ENCODE measurements at places on chromosomes 7 and 10.

GRCh38 chr10:93245779-93246178 lies 172.1 kb downstream of the CYP26A1 start:
- no peak for DNase-seq

GRCh38 chr10:93612311-93612710 lies at the start of gene PDE6C:
Gene PDE6C, plus strand, starts transcription at chr10:93612537. Its CDS starts 189 bp downstream, at chr10:93612726.
- DNase-seq = no peak

DNA sequence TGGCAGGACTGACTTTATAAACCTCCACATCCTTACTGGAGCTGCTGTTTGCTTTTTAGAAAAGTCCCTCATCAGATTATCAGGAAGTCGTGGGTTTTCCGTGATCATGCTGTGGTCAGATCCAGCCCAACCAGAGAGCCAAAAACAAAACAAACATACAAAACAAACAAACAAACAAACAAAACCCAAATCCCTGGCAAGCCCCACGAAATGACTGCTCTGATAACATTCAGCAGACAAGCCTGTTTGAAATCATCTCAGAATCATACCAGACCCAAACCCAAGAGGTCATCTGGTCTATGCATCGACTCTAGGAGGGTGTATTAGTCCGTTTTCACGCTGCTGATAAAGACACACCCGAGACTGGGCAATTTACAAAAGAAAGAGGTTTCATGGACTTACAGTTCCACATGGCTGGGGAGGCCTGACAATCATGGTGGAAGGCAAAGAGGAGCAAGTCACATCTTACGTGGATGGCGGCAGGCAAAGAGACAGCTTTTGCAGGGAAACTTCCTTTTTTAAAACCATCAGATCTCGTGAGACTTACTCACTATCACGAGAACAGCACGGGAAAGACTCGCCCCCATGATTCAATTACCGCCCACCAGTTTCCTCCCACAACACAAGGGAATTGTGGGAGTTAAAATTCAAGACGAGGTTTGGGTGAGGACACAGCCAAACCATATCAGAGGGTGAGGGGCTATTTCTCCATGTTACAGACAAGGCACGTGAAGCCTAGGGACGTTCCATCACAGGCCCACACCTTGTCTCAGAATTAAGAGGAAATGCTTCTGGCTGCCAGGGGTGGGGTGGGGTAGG lies 85.7 kb downstream of the PARP12 start:
- no peak for DNase-seq

DNA sequence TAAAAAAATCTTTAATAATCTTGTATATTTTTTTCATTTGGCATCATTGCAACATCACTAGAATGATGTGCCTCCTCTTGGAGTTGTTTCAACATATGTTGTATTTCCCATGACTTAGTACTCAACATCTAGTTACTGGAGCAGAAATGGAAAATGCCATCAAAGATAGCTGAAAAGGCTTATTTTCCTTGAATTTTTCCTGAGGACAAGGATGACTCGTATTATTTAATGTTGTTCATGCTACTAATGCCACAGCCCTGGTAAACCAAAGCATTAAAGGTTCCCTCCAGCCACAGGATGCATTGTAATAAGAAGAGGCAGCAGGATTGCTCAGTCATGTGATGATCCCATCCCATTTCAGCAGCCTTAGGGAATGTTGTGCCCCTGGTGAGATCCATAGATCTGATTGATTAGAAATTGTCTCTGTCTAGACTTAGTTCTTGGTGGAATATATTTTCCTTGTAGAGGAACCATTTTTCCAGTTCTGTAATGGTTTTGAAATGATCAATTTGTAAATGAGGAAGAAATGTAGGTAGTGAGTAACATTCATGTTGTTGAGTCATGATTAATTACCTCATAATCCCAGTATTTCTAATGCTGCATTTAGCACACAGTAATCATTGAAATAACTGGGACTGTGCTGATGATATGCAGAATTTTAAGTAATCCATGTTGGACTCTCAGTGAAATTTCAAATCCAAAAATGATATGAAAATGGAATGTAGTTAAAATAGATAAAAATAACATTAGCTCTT lies 91.3 kb upstream of the SMIM30 start:
- no peak for DNase-seq

DNA sequence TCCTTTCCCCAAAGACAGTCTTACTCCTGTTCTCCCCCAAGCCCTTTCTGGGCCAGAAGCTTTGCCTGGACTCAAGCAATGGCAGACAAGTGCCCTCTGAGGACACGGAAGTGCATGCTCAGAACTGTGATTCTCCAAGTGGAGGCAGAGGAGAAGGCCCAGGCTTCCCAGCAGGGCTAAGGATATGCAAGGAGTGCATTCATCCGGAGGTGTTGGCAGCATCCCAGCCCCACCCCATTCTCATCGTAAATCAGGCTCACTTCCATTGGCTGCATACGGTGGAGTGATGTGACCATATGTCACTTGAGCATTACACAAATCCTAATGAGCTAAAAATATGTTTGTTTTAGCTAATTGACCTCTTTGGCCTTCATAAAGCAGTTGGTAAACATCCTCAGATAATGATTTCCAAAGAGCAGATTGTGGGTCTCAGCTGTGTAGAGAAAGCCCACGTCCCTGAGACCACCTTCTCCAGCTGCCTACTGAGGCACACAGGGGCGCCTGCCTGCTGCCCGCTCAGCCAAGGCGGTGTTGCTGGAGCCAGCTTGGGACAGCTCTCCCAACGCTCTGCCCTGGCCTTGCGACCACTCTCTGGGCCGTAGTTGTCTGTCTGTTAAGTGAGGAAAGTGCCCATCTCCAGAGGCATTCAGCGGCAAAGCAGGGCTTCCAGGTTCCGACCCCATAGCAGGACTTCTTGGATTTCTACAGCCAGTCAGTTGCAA lies 1.4 kb upstream of the RBP3 start:
- no peak for DNase-seq

GRCh38 chr10:12350925-12351324 lies 1.6 kb downstream of the CAMK1D start:
- DNase-seq = no peak

DNA sequence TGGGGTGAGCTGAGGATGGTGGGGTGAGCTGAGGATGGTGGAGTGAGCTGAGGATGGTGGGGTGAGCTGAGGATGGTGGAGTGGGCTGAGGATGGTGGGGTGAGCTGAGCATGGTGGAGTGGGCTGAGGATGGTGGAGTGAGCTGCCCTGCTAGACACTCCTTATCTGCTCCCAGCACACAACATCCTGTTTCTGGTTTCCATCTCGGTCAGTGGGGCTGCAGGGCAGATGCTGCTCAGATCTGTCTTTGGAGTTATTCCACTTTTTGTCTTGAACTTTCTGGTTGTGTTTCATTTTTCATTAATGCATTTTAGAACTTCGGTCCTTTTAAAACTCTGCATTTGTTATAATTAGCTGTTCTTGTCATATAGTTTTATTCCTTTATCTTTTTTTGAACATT lies 67.9 kb upstream of the ANTXRL start:
- no peak for DNase-seq

GRCh38 chr10:23892296-23892695 lies 316.6 kb upstream of the KIAA1217 start:
- no peak for DNase-seq

DNA sequence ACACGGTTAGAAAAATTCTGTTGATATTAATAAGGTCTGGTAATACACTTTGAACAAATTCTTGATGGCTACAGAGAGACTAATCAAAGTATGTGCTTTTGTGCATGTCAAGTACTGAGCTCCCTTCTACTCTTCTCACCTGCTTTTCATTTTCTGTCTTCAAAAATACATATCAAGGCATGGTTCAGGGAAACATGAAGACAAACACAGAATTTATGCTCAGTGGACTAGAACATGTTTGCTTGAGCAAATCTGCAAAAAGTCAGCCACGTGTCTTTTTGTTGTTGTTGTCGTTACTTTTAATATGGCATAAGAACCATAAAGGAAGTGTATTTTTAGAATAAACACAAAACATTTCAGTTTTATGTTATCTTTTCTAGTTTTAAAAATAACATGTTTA lies 21.9 kb downstream of the CDK13 start:
- DNase-seq = no peak

- peak; percentile 38 for DNase-seq
Observed at GRCh38 chr10:112949875-112950507, at the start of gene TCF7L2. Gene TCF7L2, plus strand, starts transcription at chr10:112950247. Its CDS starts 510 bp downstream, at chr10:112950757.

DNA sequence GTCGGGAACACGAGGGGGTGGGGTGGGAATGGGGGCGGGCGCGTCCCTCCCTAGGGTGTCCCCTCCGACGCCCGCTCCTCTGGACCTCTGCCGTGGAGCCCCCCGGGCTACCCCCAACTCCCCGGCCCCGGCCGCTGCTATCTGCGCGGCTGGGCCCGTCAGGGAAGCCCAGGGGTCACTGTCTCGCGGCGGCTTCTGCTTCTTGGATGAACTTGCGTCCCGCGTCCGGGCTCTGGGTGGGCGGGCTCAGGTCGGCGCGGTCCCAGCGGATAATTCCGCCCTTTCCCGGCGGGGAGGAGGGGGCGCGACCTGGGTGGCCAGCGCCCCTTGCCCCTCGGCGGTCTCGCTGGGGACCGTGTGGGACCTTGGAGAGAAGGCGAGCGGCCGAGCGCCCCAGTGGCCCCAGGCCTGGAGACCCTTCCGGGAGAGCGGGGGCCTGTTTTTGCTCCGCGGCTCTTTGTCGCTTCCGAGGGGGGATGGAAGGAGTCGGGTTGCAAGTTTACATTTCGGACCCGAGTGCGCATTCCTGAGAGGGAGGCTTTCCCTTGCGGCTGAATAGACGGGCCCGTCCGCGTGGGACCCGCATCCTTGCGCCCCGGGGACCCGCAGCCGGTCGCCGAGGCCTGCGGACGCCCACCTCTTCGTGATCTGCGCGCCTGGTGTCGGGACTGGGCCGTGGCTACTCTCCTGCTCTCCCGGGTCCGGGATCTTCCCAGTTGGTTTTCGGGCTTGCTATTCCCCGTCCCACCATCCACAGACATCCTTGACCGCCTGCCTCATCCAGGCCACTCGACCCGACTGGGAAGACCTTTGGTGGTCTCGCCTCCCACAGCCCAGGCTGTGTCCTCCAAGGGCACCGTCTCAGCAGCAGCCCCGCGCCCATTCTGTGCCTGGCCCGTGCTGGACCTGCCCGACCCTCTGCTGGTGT lies 812 bp downstream of the DOCK1 start:
- DNase-seq = no peak

GRCh38 chr7:32942415-32943251 lies 14.6 kb upstream of the FKBP9 start:
- peak; percentile 29 for DNase-seq

DNA sequence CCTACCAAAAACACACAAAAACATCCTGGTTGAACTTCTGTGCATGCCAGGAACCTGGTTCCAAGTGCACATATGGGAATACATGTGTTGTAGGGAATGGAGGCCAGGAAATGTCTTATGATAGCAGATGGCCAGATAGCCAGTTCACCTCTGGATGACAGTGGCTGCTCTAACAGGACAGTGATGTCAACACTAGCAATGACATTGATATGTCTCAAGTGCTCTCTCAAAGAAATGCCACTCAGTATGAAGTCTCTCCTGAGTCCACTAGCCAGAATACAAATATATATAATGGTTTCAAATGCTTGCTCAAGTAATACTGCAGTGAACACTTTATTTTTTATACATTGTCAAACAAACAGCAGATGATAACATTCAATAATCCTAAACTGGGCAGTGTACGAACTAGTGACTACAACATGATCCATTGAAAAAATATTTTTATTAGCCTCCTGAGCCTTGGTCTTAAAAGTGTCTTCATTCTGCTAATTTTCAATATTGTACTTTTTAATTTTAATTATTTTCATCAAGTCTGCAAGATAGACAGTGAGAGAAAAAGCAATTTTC lies 26.0 kb upstream of the PCDH15 start:
- no peak for DNase-seq

- no peak for DNase-seq
Observed at GRCh38 chr7:71637578-71637977, 505.6 kb downstream of the GALNT17 start.

- DNase-seq = no peak
Observed at GRCh38 chr7:139811066-139811465, 18.0 kb upstream of the TBXAS1 start.

DNA sequence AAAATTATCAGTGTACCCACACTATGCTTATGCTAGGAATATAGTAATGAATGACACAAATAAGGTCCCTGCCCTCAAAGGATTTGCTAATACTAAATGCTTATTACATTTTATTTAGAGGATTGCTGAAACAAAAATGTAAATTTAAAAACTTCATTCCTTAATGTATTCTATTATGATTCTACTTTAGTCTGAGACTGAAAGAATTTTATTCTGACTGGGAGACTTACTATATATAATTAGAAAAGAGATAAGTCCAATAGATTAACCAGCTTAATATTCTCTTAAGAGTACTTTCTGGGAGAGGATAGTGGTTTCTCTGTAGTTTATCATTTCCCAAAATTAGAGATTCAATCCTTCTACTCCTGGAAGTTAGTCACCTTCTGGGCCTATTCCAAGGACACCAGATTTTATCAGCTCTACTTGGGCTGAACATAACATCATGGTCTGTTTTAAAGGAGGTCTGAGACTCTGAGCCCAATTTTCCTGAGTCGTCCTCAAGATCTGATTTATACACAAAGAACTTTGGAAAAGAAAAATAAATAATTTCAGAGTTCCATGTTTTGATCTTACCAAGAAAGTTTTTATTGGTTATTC lies 41.1 kb downstream of the ASZ1 start:
- DNase-seq = no peak

DNA sequence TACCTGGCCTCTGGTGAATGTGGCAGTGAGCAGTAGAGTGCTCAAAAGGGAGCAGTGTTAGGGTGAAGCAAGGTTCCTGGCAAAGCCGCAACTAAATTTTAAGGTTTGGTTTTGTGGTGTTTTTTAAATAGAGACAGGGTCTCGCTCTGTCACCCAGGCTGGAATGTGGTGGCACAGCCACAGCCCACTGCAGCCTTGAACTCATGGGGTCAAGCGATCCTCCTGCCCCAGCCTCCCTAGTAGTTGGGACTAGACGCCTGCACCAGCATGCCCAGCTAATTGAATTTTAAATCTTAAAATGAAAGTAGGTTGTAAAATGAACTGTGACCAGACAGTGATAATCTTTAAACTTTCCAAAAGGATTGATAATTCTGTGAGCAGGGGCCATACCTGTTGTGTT lies 130.4 kb downstream of the CCNY start:
- no peak for DNase-seq

GRCh38 chr10:43260117-43260761 lies 6.6 kb downstream of the RASGEF1A start:
- no peak for DNase-seq

DNA sequence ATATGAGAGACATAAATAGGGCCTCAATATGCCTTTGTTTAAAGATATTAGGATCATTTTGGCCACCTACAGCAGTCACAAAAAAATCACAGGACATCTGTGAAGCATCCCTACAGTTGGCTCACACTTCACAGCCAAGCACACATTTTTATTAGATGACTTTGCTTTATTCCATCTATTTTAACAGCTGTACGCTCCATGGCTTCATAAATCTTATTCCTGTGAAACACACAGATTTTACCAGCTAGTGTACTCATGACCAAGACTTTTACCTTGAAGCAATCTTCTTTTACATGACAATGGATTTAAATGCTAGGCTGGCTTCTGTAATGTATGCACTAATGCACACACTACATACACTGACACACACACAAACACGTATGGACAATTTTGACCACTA lies 254.8 kb upstream of the PITRM1 start:
- DNase-seq = no peak

- DNase-seq = no peak
Observed at GRCh38 chr10:101745074-101745696, 30.7 kb downstream of the FGF8 start.

- no peak for DNase-seq
Observed at GRCh38 chr7:156152390-156152789, 340.1 kb upstream of the SHH start.

GRCh38 chr7:28986028-28986764 lies 28.1 kb upstream of the TRIL start:
- DNase-seq = no peak

GRCh38 chr10:13816195-13816925 lies 229.6 kb downstream of the PRPF18 start:
- no peak for DNase-seq

GRCh38 chr10:116785282-116785681 lies 42.9 kb upstream of the HSPA12A start:
- DNase-seq = no peak
